ENCODE measurements at places on chromosomes 6 and 20.
A peak's percentile ranks its signal among the peaks of the same experiment; 100 is the strongest.

- DNase-seq, result no peak
Measured at GRCh38 chr6:13452346-13453117, 34.9 kb downstream of the GFOD1 start.

- DNase-seq, result no peak
Measured at GRCh38 chr20:44970243-44970757, 4.0 kb downstream of the STK4 start.

GRCh38 chr6:91506509-91506908, 919.6 kb upstream of the MAP3K7 start:
- no peak for DNase-seq

- DNase-seq, result peak; percentile 88
Measured at GRCh38 chr6:57221936-57222742, at the start of gene RAB23. TSS of gene RAB23 (minus strand) at chr6:57222307. CDS start at chr6:57210380, 11,927 bp downstream.

GRCh38 chr20:7859356-7859802, 80.9 kb downstream of the HAO1 start:
- peak; percentile 73 for DNase-seq

DNA sequence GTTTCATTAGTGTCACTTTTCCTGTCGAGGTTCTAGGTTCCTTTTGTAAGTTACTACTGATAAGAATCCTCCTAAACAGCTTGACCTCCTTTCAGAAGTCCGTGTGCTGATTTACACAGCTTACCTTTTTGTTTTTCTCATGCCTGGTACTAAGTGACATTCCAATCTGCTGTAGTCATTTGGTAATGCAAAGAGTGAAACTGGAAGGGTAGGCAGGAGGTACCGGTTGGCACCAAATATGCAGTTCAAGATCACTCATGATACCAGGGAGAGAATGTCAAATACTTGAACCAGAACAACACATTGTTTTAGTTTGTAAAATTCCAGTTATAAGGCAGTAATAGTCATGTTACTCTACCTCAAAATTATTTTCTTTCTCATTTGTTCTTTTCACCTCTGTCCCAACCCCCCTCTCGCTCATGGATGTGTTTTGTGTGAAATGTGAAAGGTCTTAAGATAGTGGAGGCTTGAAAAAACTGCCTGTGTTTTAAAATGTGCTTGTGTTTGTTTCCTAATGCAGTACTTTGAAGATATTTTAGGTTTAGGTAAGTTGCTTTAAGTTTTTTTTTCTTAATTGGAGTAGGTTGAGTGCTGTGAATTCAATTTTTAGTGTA, 23.2 kb downstream of the AFDN start:
- no peak for DNase-seq

- DNase-seq, result peak; percentile 84
Measured at GRCh38 chr6:146358431-146359046, 185.1 kb upstream of the RAB32 start.

GRCh38 chr20:1718604-1719384, 61.2 kb upstream of the SIRPG start:
- DNase-seq, result peak; percentile 83

- peak; percentile 17 for DNase-seq
Measured at GRCh38 chr6:30321692-30322388, 4.9 kb upstream of the TRIM39 start.

GRCh38 chr20:3603108-3603507, 60.1 kb downstream of the GFRA4 start:
- DNase-seq, result no peak

GRCh38 chr6:14516956-14517355, 399.4 kb downstream of the CD83 start:
- no peak for DNase-seq

GRCh38 chr6:104400844-104401243, 458.9 kb downstream of the HACE1 start:
- no peak for DNase-seq

DNA sequence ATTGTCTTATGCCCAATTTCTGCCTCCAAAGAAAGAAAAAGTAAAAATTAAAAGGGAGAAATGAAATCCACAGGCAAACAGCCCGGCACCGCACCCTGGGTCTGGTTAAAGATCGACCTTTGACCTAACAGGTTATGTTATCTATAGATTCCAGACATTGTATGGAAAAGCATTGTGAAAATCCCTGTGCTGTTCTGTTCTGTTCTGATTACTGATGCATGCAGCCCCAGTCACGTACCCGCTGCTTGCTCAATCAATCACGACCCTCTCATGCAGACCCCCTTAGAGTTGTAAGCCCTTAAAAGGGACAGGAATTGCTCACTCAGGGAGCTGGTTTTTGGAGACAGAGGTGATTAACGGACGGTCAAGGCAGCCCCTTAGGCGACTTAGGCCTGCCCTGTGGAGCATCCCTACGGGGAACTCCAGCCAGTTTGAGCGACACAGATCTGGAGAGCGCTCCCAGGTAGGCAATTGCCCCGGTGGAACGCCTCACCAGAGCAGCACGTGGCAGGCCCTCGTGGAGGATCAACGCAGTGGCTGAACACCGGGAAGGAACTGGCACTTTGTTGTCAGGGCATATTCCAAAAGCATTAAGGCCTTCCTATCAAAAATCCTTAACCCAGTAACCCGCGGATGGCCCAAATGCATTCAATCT, 12.0 kb upstream of the HFE start:
- DNase-seq, result no peak

DNA sequence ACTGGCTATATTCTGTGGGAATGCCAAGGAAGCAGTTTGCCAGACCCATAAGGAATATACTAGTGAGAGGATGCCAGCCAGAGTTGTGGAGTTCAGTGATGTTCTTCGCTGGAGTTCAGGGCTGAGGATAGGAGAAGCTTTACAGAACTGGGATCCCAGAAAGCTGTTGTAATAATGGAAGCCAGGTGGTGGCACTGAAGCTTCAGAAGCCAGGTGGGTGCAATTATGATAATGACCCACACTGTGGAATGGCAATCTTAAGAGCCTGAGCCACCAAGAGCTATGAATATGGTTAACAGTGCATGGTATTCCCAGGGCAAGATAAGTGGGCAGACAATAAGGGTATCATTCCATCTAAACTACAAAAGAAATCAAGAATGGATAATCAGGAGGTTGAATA, 25.1 kb upstream of the ENPP1 start:
- DNase-seq, result no peak

DNA sequence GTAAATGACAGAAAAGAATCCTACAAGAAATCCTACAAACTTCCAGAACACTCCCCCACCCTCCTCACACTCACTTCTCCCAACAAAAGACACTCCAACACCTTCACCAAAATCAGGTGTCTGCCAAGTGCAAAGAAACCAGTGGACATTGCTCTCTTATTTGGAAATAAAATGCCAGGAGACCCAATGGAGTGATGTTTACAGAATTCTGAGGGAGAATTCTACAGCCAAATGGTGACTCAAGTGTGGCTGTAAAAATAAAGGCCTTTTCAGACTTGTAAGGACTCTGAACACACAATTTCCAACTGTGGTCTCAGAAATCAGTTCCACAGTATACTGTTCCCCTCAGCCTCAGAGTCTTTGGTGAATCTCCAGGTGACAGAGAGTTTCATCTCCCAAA, 109.6 kb upstream of the CARMIL1 start:
- peak; percentile 22 for DNase-seq

- peak; percentile 61 for DNase-seq
Measured at GRCh38 chr6:75882734-75883133, 133.7 kb downstream of the MYO6 start.

GRCh38 chr6:31502586-31502985, 4.6 kb downstream of the MICB start:
- no peak for DNase-seq

- no peak for DNase-seq
Measured at GRCh38 chr6:17601386-17601703, 1.2 kb downstream of the FAM8A1 start.

DNA sequence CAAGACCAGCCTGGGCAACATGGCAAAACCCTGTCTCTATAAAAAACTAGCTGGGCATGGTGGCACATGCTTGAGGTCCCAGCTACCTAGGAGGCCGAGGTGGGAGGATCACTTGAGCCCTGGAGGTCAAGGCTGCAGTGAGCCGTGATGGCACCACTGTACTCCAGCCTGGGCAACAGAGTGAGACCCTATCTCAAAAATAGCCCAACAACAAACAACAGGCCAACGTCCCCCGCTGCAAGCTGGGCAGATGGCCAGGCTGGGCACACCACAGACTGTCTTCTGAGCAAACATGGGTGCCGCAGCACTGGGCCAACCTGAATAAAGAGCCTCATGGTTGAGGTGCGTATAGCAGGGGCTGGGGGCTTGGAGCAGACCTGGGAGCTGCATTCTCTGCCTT, 46.6 kb upstream of the SRF start:
- DNase-seq, result no peak

DNA sequence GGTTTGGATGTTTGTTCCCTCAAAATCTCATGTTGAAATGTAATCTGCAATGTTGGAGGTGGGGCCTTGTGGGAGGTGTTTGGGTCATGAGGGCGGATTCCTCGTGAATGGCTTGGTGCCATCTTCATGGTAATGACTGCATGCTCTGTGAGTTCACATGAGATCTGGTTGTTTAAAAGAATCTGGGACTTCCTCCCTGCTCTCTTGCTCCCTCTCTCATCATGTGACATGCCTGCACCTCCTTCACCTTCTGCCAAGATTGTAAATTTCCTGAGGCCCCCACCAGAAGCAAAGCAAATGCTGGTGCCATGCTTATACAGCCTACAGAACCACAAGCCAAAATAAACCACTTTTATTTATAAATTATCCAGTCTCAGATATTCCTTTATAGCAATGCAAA, 250.3 kb upstream of the PLN start:
- DNase-seq, result peak; percentile 2

- no peak for DNase-seq
Measured at GRCh38 chr6:169843991-169844390, 92.6 kb downstream of the ERMARD start.

- DNase-seq, result peak; percentile 69
Measured at GRCh38 chr20:23125625-23126191, 39.6 kb upstream of the CD93 start.

- DNase-seq, result peak; percentile 23
Measured at GRCh38 chr6:137112067-137112355, 61.4 kb downstream of the IL22RA2 start.

- DNase-seq, result no peak
Measured at GRCh38 chr20:36827541-36828279, 48.2 kb upstream of the TLDC2 start.
